Esophagus (tissue), 2 donors: ENCODE measurements at places on chromosomes 5 and 9. TPM values are rescaled to one million over a fixed set of nuclear protein-coding genes. Genes with fewer than 3 reads are reported as not detected.

Gene KIAA1191
- 44.4 TPM for polyA plus RNA-seq

Gene SPATA6L
- 1.4 TPM for polyA plus RNA-seq

Gene AQP7
- polyA plus RNA-seq = 0.54 TPM

Gene IL3
- polyA plus RNA-seq = not detected

Gene ANXA6
- polyA plus RNA-seq = 23.2 TPM

Gene SCGB3A1
- polyA plus RNA-seq = 1.0 TPM

Gene PAEP
- not detected for polyA plus RNA-seq

Gene OR5C1
- polyA plus RNA-seq = not detected

Gene CLINT1
- 59.1 TPM for polyA plus RNA-seq

Gene SLC24A2
- polyA plus RNA-seq = not detected

Gene C5orf58
- 0.06 TPM for polyA plus RNA-seq

Gene SOX30
- polyA plus RNA-seq = 0.04 TPM

Gene ZDHHC12
- polyA plus RNA-seq = 73.2 TPM

Gene IRX1
- polyA plus RNA-seq = 0.08 TPM

Gene RNF183
- 2.3 TPM for polyA plus RNA-seq
